ENCODE measurements at places on chromosomes 12 and 14. TPM values are rescaled to one million over a fixed set of nuclear protein-coding genes. Genes with fewer than 3 reads are reported as not detected.

The RFX4 gene
- not detected for total RNA-seq

The CCDC60 gene
- total RNA-seq, result not detected

The GPR135 gene
- total RNA-seq, result 2.0 TPM

The OTX2 gene
- not detected for total RNA-seq

The PGF gene
- total RNA-seq, result 4.9 TPM

The GARIN6 gene
- total RNA-seq, result not detected

The C1QL4 gene
- total RNA-seq, result not detected

The CCDC177 gene
- total RNA-seq, result not detected

The C2CD5 gene
- total RNA-seq, result 25.4 TPM

The IFI27 gene
- total RNA-seq, result 151 TPM

The FZD10 gene
- total RNA-seq, result 0.07 TPM

The SRRM4 gene
- 0.42 TPM for total RNA-seq

GRCh38 chr14:76463105-76463504, 87.2 kb downstream of the ESRRB start:
- DNase-seq, result no peak

DNA sequence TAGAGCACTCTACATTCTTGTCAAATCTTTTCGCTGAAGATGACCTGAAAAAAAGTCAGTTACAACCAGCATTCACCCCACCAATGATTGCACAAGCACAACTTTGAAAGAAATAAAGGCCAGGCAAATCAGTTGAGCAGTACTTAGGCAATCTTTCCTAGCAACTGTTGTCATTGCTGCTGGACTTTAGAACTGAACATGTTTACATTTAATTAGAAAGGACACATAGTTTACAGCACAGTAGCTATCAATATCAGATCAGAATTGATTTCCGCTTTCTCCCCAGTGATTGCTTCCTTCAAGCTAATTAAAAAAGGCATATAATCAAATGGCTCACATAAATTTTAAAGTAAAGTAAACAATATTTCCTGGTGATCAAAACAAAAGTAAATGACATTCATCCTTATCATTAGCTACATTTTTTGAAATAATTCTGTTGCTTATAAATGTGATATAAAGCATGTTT, 128.4 kb downstream of the FOXA1 start:
- DNase-seq, result no peak

DNA sequence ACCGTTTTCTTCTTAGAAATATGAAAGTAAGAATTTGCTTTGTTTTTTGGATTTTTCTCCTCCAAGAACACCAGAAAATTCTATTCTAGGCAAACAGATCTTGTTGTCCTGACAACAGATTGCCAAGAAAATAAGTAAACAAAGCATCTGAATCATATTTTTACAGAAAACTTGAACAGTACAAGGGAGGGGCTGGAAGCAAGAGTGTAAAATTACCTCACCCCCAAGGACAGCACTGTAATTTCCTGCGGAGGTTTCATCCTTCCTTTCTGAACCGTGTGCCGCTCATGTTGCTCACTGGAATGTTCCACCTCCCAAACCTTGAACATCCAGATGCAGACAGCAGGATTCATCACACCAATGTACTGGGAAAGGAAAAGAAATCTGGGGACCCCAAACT, 5.4 kb upstream of the CAMKK2 start:
- no peak for DNase-seq

DNA sequence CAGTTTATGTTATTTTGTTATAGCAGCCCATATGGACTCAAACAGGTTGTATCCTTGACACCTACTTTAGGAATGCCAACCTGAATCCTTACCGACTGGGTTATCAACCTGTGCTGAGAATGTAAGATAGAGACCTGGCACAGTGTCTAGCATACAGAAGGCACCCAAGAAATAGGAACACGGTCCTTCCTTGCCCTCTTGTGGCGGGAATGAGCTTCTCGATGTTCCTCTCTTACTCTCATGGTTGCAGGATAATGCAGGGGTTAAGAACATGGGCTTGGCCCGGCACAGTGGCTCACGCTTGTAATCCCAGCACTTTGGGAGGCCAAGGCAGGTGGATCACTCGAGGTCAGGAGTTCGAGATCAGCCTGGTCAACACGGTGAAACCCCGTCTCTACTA, 6.5 kb downstream of the C12orf43 start:
- no peak for DNase-seq

- no peak for DNase-seq
These were observed 354.5 kb downstream of the APAF1 start for GRCh38 chr12:98999559-98999958.

DNA sequence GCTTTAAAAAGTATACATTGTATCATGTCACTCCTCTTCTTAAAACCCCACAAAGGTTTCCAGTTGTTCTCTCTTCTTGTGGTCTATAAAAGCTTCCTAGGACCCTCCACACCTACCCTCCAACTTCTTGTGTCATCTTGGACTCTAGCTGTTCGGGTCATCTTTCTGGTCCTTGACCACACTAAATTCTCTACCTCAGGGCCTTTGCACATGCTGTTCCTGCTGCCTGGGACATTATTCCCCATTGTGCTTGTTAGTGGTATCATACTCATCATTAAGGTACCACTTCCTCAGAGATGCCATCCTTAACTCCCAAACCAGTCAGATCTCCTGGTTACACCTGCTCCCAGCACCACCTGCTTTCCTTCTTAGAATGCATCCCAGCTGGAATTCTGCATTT, 294.0 kb downstream of the KSR2 start:
- DNase-seq, result no peak

- no peak for DNase-seq
These were observed 70.2 kb upstream of the TBX5 start for GRCh38 chr12:114476159-114476558.

DNA sequence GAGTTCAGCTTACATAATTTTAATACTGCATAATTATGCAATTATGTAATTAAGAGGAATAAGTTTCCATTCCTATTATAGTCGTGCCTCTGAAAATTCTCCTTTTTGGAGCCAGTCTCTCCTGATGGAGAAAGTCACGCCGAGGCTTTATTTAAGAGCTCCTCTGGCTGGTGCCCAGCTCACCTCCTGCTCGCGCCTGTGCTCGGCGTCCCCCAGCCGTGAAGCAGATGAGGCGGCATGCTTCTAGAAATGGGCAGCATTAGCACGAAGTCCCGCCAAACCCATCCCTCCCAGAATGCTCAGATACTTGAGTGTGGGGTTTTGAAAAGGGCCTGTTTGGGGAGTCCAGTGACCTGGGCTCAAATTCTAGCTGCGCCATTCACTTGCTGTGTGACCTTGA, 153.0 kb downstream of the PHETA1 start:
- no peak for DNase-seq

- no peak for DNase-seq
These were observed 8.9 kb downstream of the FOXA1 start for GRCh38 chr14:37585971-37586796.

DNA sequence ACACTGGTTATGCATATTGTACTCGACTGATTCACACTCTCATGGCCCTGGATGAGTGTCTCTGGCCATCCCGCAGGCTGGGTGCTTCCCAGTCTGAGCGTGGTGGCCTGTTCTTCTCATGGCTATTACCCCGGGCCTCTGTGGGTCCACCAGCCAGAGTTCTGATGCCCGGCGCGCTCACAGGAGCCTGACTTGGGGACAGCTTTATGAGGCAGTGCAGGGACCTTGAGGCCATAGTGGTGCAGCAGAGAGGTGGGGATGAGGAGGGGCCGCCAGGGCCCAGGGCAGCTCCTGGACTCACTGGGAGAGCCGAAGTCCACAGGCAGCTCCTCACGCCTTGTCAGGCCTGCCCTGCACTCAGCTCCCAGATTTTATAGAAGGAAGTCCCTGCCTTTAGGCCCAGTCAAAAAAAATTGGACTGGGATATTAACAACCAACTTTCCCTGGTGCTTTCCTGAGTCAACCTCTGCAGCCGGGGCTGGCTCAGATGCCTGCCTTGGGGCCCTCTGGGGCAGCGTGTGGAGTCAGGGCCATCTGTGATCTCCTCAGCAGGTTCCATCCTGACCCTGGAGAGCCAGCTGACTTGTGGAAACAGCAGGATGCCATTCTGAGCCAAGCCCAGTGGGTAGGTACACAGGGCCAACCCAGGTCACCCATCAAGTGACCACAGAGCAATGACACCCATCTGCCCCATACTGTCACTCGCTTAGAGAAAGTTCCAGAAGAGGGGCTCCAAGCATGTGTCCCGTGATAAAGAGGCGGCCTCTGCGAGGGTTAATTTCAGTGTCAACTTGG, 89.4 kb upstream of the DIO3 start:
- no peak for DNase-seq

DNA sequence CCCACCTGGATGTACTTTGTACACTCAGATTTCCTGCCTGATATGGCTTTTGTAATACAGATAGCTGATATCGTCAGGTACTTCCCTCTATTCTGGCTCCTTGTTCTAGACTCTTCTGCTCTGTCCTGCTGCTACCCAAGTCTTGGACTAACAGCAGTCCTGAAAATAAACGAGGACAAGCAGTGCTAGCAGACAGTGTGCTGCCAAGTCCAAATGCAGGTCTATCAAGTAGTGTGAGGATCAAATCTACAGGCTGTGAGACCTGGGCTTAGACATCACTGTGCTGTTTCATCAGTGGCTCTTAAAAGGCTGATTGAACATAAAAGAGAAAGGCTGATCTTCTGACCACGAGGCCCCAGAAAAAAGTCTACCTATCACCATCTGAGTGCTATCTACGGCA, 418.1 kb downstream of the APAF1 start:
- no peak for DNase-seq

GRCh38 chr14:101004954-101005353, 101.4 kb upstream of the RTL1 start:
- DNase-seq, result no peak
